ENCODE measurements at places on chromosomes 5 and 9.

DNA sequence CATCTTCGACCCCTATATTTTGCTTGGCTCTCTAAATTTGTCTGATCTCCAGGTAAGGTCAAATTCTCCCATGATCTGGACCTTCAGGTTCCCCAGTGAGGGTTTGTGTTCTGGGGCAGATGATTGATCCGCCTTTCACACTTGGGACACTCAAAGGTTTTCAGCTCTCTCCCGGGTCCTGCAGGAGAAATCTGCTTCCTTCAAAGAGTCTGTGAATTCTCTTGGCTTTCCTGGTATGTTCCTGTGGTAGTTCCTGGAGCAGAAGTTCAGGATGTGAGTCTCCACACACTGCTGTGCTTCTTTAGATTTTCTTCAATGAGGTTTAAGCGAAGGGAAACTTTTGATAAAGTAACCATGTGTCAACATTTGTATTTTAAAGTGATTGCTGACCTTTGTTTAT is 318.0 kb downstream of the TAF11L14 start:
- no peak for DNase-seq

GRCh38 chr9:23524607-23525155 is 301.4 kb downstream of the ELAVL2 start:
- DNase-seq: no peak

DNA sequence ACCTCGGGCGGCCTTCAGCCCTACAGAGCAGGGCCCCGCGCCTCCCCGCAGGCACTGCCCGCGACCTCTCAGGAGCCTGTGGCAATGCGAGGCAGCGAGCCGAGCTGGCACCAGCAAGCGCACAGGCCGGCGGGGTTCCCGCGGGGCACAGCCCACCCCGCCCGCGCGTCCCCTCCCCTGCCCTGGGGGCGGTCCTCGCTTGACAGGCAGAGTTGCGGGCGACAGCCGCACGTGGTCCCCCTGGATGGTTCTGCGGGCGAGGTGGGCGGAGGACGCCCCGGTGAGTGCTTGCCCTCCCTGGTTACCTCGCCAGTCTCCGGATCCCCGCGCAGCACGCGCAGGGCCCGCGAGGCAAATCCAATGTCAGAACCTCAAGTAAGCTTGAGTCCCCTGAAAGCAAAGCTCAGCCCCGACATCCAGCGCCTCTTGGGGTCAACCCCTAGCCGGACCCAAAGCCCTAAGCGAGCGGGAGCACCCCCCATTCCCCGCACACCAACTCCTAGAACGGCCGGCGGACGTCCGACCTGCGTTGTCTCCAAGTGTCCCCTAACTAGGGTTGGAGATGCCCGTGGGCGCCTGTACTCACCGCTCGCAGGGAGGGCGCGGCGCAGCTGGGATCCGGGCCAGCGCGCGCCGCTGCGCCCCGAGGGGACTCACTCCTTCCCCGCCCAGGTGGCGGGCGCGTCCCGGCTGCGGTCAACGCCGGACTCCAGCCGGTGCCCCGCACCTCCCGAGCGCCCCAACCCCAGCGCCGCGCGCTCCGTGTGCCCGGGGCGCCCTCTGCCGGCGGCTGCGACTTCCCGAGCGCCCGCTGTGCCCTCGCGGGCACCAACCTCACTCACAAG is at the start of gene DRD1:
DRD1 (minus strand) TSS at position 123 of the 845 bp plus-strand sequence. CDS start 1,083 bp downstream, outside the sequence.
- peak; percentile 68 for DNase-seq

GRCh38 chr5:23013395-23013998 is 160.4 kb upstream of the CDH12 start:
- no peak for DNase-seq

DNA sequence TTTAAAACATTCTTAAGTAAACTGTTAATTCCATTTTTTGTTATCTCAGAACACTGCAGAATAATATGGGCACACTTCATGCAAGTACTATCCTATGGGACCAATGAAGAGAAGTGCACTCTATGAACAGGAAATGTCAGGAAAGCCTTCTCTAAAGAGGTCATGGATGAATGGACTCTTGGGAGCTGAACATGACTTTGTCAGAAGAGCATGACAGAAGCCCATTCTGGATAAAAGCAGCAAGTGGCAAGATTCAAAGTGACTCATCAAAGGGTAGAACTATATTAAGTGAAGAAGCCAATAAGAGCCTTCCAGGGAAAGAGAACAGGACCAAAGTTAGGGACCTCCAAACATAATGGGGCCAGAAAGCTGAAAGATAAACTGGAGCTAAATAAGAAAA is 94.0 kb downstream of the RAPGEF6 start:
- DNase-seq: no peak

DNA sequence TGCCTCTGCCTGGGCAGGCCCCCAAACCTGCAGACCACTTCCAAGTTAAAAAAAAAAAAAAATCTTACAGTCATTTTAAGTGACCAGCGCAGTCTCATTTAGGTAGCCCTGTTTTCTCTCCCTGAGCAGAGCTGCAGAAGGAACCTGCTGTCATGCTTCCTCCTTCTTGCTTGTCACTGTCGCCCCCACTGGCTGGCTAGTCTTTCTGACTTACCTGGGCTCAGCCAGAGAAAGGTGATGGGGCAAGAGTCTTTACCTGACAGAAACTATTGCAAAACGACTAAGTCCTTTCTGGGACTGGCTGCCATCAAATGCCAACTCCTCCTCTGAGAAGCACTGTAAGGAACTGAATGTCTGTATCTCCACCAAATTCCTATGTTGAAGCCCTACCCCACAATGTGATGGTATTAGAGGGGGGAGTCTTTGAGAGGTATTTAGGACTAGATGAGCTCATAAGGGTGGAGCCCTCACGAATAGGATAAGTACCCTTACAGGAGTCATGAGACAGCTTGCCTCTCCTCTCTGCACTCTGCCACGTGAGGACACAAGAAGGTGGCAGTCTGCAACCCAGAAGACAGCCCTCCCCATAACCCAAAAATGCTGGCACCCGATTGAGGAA is 58.4 kb upstream of the SHC3 start:
- no peak for DNase-seq

DNA sequence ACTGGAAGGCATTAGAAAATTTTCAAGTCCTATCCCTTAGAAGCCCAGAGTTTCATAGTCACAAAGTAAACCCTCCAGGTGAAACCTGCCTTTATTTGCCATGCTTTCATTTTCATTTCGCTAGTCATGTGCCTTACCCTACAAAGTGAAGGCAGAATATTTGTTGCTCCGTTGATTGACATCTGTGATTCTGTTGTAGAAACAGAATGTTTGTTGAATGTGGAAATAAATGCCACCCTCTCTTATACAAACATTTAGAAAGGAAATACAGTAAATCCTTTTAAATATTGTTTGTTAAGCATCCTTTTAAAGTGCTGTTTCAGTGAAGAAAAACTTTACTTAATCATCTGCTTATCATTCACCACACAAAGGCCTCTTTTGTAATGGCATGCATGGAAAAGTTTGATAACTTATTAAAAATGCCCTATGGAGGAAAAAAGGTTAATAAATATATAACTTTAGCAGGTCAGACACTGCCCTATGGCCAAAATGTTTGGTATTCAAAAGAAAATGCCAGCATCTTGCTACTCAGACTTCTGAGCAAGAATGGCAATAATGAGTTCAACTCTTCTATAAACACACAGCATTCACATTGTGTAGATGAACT is 34.3 kb upstream of the CAST start:
- no peak for DNase-seq

GRCh38 chr5:139911425-139912120 is 116.0 kb downstream of the PSD2 start:
- no peak for DNase-seq

DNA sequence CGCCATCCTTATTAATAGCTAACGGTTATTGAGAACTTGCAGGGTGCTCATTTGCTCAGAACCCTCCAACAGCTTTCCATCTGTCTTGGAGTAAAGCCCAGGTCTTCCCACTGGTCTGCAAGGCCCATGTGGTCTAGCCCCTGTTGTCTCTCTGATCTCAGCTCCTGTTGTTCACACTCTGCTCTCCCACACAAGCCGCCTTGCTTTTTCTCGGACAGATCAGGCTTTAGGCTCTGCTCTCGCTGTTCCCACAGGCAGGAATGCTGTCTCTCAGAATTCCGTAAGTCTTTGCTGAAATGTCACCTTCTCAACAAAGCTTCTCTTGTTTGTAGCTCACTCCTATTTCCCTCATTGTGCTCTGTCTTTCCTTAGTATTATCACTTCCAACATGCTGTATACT is 34.3 kb downstream of the GPR107 start:
- no peak for DNase-seq

- DNase-seq: no peak
Measured at GRCh38 chr5:8188874-8189565, 320.1 kb downstream of the MTRR start.

DNA sequence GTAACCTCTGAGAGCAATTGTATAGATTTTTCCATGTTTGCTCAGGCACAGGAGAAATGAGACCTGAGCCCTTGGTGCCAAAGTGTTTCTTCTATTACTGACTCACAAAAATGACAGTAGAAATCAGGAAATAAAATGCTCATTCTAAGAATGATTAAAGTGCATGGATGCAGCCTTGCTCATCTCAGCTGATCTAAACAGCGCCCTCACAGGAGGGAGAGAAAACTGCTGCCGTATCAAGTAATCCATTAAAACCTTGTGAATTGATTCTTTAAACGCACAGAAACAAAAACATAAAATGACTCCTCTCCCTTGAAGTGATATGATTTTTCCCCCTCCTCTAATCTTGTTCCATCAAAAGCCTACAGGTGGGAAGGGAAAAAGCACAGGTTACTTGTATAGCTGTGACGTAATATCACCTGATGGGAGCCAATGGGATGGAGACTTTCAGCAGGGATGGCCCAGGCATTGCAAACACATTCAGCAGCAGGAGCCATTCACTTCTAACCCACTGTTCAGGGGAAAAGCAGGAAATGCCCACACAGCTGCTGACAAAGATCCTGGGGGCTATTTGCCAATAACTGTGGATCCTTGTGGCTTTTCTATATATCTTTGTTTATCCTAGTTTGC is 76.7 kb downstream of the PLCXD3 start:
- no peak for DNase-seq

DNA sequence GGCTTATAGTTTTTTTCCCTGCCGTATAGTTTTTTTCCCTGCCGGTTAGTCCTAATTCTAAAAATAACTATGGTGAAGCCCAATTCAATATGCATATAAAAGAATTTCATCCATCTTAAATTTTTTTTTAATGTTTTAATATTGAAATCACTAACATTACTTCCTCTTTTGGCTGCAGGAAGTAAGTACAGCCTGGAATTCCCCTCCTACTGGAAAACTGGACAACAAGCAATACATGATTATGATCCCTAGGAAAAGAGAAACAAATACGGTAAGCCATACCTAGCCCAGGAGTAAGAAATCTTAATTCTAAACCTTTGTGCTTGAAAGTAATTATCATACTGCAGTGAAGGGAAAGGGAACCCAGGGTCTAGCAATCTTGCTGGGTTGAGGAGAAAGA is 119.0 kb downstream of the NR3C1 start:
- no peak for DNase-seq

- no peak for DNase-seq
Measured at GRCh38 chr9:16530669-16531642, 339.5 kb downstream of the BNC2 start.

GRCh38 chr5:122415030-122415800 is 103.2 kb downstream of the SNCAIP start:
- no peak for DNase-seq

DNA sequence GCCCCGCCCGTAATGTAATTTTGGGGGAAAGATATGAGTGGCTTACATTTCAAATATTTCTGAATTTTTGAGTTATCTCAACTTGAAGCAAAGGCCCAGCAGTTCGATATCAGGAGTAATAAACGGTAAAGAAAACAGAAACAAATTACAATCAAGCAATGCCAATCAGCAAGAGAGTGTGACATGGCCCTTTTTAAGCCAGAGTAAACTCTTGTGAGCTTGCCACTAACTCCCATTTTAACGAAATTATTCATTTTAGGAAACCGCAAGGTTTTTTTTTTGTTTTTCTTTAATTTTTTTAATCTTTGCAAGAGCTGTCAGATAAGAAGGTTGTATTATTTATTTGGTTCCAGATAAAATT is 17.6 kb upstream of the CDK7 start:
- DNase-seq: no peak

- no peak for DNase-seq
Measured at GRCh38 chr9:85186218-85186585, 516.7 kb downstream of the NTRK2 start.

- no peak for DNase-seq
Measured at GRCh38 chr5:75512383-75513074, 838 bp downstream of the POLK start.

DNA sequence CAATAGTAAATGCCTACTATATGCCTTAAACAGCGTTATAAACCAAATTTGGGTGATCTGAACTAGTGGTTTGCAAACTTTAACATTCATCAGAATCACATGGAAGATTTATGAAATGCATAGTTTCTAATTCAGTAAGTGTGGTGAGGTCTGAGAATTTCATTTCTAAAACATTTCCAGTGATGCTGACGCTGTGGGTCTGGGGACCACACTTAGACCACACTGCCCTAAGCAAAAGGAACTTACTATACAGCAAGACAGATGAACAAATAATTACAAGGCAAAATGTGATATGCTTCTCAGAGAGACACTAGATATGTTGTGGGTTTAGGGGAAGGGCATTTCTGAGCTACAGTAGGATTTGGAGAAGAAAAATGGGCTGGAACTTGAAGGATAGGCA is 72.6 kb downstream of the OXCT1 start:
- no peak for DNase-seq

GRCh38 chr5:132915681-132916080 is 42.2 kb downstream of the LEAP2 start:
- no peak for DNase-seq

DNA sequence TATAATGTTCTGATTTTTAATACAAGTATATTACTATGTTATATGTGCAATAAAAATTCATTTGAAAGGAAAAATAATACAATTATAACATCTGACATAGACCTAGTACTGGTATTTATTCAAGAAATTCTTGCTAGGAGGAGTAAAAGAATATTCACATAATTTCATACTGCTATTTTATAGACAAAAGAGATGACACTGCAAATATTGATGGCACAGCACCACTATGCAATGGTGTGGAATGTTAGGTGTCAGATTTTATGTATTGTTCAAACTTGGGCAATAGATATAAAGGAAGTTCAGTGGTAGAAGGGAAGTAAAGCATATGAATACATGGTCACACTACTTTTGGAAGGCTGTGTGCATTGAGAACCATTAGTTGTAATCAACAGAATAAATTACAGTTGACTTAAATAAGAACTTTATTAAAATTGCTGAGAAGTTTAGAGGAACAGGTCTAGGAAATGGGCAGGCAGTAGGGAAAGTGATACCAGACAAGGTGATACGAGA is 143.9 kb downstream of the OR2K2 start:
- no peak for DNase-seq

DNA sequence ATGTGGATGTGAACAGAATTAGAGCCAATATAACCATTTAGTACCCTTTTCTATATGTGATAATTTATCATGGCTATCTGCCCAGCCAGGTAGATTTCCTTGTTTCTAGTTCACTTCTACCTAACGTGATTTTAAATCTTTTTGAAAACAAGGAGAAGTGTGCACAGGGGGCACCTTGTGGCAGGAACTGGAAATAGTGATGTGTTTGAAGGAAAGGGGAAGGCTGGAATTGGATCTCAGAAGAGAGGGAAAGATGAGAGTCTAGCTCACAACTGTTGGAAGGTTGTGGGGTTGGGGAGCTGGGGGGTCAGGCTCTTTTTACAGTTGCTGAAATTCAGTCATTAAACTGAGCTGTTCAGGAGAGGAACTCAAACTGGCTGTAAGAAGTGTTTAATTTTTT is 219.5 kb downstream of the KCTD16 start:
- no peak for DNase-seq

- peak; percentile 64 for DNase-seq
Measured at GRCh38 chr5:132103332-132103951, 29.9 kb downstream of the CSF2 start.

Measured in stimulated activated CD4-positive, alpha-beta T cell treated with anti-CD3 and anti-CD28 coated beads, Interleukin-4, amount 100 ng/mL, for 1 hour (primary cell).